ENCODE measurements at places on chromosomes 1 and 21.

DNA sequence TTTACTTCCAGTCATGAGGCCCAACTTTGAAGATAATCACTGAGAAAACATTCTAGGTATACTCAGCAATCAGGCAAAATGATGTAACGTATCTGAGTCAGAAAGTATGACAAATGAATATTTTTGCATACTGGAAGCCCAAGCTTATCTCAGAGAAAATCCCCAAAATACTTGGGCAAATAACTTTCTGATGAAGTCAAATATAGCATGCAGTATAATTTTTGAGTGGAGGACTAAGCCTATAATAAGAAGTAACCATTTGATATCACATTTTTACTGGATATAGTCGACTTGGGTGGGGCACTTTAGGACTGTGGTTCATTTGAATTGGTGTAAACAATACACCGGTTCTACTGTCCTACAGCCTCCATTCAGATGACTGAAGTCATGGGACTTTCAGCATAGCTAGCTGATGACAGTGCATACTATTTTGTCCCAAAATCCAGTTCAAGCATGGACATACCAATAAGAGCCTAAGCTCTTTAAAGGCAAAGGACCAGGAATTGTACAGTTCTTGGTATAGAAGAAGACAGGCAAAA, 2.3 kb upstream of the GADD45A start:
- peak; percentile 86 for DNase-seq

DNA sequence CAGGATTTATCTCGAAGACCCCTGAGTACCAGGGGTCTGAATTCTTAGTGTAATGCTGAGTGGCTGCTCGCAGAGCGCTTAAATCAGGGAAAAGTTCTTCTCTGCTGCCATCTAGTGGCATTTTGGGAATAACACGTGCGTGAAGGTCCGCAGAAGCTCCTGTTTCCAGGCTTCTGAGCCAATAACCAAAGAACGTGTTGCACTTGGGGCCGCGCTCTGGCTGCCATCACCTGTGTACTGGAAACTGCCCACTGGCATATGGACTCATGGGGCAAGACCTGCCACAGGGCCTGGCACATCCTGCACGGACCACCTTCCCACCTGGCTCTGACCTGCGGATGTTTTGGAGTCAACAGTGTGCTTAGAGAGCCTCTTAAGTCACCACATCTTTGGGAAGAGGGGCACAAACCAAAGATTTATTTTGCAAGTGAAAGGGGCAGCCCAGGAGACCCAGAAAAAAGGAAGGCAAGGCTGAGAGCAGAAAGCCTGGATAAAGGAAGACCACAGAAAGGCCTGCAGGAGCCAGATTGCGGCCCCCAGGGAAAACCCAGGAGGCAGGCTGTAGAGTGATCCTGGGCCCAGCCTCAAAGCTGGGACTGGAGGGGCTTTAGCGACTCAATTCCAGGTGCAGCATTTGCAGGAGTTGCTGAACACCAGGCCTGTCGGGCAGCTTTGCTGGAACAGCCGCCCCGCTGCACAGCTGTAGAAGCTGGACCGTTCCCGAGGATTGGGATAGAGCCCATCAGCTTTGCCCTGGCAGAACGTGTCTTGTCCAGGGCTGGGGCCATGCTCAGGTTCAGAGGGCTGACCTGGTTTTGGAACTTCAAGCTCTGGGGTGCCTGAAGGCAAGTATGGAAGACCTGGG, 13.0 kb downstream of the CHIT1 start:
- DNase-seq: peak; percentile 86

- DNase-seq: peak; percentile 80
Observed at GRCh38 chr1:214864896-214865688, 217.4 kb upstream of the KCNK2 start.

DNA sequence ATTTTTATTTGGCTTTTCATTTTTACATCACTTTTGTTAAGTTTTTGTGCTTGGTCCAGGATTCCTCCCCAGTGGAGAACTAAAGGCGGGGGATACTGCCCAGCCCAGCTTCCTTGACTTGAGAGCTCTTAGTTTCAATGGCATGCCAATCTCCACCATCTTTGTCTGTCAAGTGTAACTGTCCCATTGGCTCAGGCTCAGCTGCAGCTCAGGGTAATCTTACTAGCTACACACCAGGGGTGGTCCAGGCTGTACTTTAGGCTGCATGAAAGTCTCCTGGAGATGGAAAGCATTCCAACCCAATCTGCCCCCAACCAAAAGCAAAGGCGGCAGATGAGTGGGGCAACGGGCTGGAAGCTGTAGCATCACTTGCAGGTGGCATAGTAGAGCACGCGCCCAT, 31.4 kb downstream of the CAMK1G start:
- DNase-seq: no peak

All from adipocyte (in vitro differentiated cells).